ENCODE measurements at places on chromosomes 7 and 10.

- peak; percentile 25 for DNase-seq
These were observed 73.3 kb downstream of the PRPF18 start for GRCh38 chr10:13659887-13660550.

DNA sequence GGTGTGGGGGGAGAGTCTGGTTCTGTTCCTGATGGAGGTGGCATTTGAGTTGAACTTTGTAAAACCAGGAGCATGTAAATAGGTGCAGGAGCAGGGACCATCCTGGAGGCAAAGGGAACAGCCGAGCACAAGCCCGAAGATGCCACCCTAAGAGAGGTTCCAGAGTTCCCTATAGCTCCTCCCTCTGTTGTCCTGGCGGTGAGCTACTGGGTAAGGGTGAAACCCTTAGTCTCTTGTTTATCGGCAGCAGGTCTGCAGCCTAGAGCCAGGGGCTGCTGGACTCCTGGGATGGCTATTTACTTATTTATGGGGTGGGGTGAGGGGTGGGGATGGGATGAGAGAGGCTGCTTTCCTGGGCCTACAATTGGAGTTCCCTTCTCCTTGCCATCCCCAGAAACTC is 6.5 kb upstream of the LBX1 start:
- no peak for DNase-seq

DNA sequence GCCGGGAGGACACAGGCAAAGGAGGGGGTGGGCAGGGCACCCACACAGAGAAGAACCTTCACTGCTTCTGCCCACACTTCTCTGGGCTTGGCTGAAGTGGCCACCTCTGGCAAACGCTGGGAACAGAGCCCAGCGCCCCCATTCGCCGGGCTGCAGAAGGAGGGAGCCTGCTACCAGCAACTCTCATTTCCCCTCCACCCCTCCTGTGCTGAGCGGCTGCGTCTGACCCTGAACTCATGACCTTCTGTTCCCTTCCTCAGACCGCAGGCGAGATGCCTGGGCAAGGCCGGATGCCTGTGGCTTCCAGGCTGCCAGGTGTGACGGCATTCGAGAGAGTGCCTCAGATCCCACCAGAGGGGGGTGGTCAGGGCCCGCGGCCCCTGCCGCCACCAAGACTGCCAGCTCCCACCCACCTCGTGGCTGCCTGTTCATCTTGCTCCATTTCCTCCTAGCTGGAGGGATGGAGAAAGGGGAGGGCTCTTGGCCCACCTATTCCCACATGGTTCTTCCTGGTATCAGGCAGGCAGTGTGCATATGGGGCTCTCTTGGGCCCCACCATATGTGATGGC is 19.8 kb downstream of the DNAJB12 start:
- peak; percentile 52 for DNase-seq

GRCh38 chr10:123301077-123301857 is 147.1 kb downstream of the BUB3 start:
- DNase-seq, result no peak

GRCh38 chr7:120733143-120733542 is 124.8 kb downstream of the TSPAN12 start:
- no peak for DNase-seq

GRCh38 chr10:29535012-29535777 is 99.6 kb downstream of the SVIL start:
- DNase-seq, result no peak

GRCh38 chr10:115073796-115074195 is 19.4 kb upstream of the ATRNL1 start:
- no peak for DNase-seq
